Stimulated activated CD4-positive, alpha-beta T cell treated with anti-CD3 and anti-CD28 coated beads, Interleukin-15, amount 100 ng/mL, for 1 hour (primary cell): ENCODE measurements at places on chromosomes 7 and 10.

DNA sequence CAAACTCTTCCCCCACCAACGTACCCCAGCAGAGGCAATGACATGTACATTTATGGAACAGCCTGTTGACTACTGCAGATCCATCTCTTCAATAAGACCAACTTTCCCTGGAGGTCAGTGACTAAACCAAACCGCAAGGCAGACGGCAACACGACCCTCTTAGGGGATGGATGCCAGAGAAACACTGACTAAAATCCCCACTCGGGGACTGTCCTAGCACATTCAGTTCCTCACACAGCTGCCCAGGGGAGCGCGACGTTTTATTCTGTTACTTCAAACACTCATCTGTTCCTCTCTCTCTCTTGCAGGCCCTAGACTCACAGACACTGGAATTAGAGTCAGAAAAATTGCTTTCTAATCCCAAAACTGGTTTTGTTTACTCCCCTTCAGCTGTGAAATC is 146.5 kb upstream of the PRSS1 start:
- DNase-seq = no peak

DNA sequence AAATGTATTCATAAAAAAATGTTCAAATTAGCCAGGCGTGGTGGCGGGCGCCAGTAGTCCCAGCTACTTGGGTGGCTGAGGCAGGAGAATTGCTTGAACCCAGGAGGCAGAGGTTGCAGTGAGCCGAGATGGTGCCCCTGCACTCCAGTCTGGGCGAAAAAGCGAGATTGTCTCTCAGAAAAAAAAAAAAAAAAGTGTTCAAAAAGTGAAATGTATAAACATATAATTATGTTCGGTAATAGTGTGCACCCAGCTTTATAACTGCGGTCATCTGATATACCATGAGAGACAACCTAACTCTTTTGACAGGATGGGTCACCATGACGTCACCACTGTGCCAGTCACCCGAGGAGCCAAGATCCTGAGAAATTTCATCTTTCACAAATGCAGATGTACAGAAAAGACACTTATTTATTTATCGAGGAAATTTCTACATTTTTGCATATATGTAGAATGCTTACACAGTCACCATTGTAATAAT is 594 bp upstream of the RP9 start:
- DNase-seq = no peak

- DNase-seq = no peak
Observed at GRCh38 chr10:1608851-1609647, 128.3 kb downstream of the ADARB2 start.

GRCh38 chr10:12862459-12862858 is 139.1 kb downstream of the CCDC3 start:
- no peak for DNase-seq

DNA sequence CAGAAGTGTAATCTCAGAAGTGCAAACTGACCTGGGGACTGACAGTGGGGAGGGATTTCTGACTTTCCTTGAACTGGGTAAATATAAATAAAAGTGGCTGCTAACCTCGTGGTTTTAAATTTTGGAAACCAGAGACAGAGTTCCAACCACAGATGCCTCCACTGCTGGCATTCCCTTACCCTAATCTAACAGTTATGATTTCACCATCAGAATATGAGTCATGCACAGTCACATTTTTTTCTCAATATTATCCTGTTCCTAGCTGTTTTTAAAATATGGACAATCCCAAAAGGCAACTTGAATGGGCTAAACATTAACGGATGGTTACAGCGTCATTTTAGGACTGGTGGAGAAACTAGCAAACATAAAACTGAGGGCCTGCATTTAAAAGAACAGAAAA is 264.3 kb upstream of the INHBA start:
- no peak for DNase-seq

- no peak for DNase-seq
Observed at GRCh38 chr10:93542358-93542791, 24.1 kb upstream of the FFAR4 start.

DNA sequence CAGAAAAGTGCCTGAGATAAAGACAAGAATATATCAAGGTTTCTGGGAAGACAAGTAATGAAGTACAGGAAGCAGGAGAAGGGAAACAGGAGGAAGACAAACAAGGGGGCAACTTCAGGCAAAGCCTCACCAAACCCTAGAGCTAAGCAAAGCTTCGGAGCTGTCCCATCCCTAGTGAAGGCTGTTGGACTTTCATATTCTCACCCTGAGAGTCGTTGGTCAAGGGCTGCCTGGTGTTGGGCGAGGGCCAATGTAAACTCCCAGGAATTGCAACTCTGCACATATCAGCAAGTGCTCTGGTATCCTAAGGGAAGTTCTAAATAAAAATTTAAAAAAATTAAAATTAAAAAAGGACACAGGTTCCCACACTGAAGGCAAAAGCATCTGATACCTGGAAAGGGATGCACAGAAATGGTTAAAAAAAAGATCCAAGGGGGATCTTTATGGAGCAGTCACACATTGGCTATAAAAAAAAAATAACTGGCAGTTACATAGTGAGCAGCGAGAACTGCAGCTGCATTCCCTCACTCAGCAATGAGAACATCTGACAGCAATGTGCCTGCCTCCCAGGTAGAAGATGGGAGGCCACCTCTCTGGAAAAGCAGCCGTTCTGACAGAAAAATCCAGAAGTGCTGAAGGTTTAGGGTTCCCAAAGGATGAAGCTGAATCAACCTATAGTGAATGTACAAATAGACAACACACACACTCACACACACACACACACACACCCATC is 304.7 kb downstream of the WDR11 start:
- DNase-seq = no peak

GRCh38 chr7:128112018-128112780 is 81.0 kb upstream of the LRRC4 start:
- no peak for DNase-seq

- no peak for DNase-seq
Observed at GRCh38 chr7:88366845-88367244, 60.2 kb upstream of the STEAP4 start.

GRCh38 chr7:17371671-17372524 is 73.4 kb downstream of the AHR start:
- DNase-seq = no peak

GRCh38 chr10:59464483-59464882 is 102.1 kb upstream of the FAM13C start:
- DNase-seq = no peak

DNA sequence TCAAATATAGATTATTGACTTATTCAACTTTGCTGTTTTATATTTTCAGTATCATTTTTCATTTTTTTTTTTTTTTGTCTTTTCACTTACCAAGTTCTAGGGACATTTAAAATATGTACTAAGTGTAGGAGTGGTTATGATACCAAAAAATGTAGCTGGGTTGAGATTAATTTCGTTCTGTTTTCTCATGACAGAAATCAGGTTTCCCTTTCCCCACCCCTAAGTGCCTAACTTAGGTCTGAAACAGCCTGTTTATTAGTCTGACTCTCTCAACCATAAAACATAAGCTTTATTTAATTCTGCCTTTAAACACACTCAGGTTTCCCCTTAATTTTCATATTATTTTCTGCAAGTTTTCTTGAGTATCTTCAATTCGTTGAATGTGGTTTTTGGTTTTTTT is 22.1 kb downstream of the TMEM106B start:
- DNase-seq = no peak

DNA sequence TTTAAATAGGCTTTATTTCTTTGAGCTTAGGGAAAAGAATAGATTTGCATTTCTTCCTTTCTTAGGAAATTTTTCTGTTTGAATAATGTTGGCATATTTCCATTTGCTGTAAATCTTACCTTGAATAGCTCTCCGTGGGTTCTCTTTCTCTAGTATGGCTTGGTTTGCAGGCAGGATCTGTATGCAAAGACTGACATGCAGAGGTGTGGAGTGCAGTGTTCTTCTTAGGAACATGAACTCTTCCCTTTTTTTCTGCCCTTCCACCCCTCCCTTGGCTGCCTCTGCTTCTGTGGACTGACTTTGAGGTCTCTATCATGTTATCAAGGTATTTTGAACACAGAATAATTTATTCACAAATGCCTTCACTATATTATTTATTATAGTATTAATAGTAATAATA is 222.8 kb downstream of the LHFPL3 start:
- DNase-seq = no peak

DNA sequence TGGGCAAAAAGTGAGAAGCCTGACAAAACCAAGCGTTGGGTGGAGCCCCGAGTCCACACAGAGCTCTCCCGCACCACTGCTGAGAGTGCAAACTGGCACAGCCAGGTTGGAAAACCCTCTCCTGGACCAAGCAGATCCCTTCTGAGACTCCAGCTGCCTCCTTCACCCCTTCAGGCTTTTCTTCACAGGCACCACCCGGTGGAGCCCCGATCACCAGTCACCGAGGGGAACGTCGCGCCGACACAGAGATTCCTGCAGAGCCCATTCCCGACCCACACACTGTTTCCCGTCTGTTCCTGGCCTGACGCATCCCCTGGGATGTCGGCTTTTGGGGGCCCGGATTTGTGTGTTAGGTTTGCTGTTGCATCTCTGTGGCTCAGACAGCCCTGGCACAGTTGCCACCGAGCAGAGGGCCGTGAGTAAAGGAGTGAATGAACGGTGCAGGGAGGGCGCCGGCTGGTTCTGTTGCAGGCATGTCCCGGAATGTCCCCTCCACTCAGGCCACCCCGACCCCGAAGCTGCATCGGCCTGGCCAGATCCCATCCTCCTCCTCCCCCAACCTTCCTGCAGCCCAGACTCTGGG is 51.0 kb upstream of the INPP5A start:
- no peak for DNase-seq

GRCh38 chr7:121383235-121383910 is 12.7 kb downstream of the FAM3C start:
- no peak for DNase-seq

DNA sequence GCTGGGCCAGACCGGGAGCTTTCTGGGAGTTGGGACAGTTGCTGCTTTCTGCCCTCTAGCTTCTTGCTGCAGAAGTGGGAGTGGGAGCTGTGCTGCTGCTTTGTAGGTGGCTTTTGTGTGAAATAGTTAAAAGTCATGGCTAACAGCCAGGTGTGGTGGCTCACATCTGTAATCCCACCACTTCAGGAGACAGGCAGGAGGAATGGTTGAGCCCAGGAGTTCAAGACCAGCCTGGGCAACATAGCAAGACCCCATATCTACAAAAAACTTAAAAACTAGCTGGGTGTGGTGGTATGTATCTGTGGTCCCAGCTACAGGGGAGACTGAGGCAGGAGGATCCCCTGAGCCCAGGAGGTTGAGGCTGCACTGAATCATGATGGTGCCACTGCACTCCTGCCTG is 13.7 kb downstream of the TACR2 start:
- no peak for DNase-seq

- no peak for DNase-seq
Observed at GRCh38 chr7:19775578-19775977, 2.2 kb upstream of the TMEM196 start.

- DNase-seq = no peak
Observed at GRCh38 chr7:123122916-123123315, 76.9 kb downstream of the SLC13A1 start.

- no peak for DNase-seq
Observed at GRCh38 chr7:35869810-35870209, 69.0 kb downstream of the SEPTIN7 start.
